ENCODE measurements at places on chromosomes 7 and 10. TPM values are rescaled to one million over a fixed set of nuclear protein-coding genes. Genes with fewer than 3 reads are reported as not detected.

MKX gene
- total RNA-seq: not detected

CLDN4 gene
- total RNA-seq: 0.13 TPM

CNNM1 gene
- total RNA-seq: under 0.01 TPM

OPN4 gene
- not detected for total RNA-seq

Data from aortic smooth muscle cell (primary cell).